ENCODE measurements at places on chromosomes 3 and 15.

DNA sequence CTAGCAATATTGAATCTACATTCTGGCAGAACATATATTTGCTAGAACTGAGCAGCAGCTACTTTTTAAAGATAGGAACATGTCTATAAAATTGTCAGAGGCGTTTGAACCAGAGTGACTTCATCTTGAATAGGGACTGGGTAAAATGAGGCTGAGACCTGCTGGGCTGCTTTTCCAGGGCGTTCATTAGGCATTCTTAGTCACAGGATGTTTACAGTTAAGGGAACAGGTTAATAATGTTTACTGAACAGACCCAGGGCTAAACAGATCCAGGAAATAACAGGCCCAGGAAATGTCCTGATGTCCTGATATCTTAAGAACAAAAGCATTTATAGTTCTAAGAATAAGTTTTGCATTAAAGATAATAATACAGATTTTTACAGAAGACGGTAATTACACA, 34.5 kb upstream of the B3GALNT1 start:
- no peaks in the 10 kb centered on the region for H3K36me3 ChIP-seq
- no peak overlapping the region for H3K27ac ChIP-seq
- H3K4me1 ChIP-seq, result no peaks in the 10 kb centered on the region
- no peak overlapping the region for H3K4me3 ChIP-seq
- no peaks in the 10 kb centered on the region for H3K27me3 ChIP-seq

DNA sequence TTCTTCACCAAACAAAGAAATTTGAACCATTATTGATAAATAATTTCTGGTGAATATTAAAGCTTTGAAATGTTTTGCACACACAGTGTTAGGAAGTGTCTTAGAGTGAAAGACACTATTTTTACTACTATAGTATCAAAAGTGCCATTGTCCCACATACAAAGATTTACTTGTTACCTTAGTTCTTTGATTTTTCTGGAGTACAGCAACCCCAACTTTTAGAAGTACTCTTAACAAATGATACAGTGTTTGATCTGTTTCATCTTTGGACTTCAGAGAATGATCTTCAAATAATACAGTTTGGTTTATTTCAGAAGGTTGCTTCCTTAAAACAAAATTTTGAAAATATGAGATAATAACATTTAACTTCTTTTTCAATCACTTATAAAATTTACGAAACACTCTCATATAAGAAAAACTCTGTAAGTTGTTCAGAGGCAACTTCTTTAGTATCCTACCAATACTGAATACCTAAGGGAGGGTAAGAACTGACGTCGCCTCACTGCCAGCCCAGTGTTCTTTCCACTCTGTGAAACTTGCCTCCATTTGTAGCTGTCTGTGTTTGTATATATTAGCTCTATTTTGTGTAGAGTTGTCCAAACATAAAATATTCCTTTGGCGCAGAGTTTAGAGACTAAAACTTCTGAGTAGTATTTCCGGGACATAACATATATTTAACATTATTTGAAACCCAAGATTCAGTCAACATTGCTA, 464.2 kb downstream of the LPP start:
- H3K4me3 ChIP-seq, result no peak overlapping the region
- H3K27me3 ChIP-seq, result no peaks in the 10 kb centered on the region
- H3K4me1 ChIP-seq, result no peaks in the 10 kb centered on the region
- no peak for DNase-seq
- H3K36me3 ChIP-seq, result no peaks in the 10 kb centered on the region

DNA sequence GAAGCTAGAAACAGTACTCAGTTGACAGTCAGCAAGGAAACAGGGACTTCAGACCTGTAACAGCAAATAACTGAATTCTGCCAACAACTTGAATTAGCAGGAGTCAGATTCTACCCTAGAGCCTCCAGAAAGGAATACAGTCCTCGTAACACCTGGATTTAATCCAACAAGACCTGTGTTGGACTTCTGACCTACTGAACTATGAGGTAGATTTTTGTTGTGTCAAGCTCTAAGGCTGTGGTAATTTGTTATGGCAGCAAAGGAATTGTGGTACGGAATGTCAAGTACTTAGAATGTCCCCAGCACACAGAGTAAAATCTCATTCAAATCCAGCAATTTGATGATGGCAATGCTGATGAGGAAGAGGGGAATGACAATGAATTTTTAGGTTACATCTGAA, 234.1 kb downstream of the LRRN1 start:
- no peaks in the 10 kb centered on the region for H3K4me1 ChIP-seq
- no peaks in the 10 kb centered on the region for H3K36me3 ChIP-seq
- H3K27ac ChIP-seq, result no peak overlapping the region
- H3K4me3 ChIP-seq, result no peak overlapping the region
- DNase-seq, result no peak

GRCh38 chr3:47614788-47615187, 36.1 kb upstream of the CSPG5 start:
- DNase-seq, result no peak
- no peak overlapping the region for H3K4me3 ChIP-seq
- peaks cover 79% of the 10 kb centered on the region for H3K36me3 ChIP-seq
- H3K27me3 ChIP-seq, result no peaks in the 10 kb centered on the region
- H3K27ac ChIP-seq, result no peak overlapping the region

DNA sequence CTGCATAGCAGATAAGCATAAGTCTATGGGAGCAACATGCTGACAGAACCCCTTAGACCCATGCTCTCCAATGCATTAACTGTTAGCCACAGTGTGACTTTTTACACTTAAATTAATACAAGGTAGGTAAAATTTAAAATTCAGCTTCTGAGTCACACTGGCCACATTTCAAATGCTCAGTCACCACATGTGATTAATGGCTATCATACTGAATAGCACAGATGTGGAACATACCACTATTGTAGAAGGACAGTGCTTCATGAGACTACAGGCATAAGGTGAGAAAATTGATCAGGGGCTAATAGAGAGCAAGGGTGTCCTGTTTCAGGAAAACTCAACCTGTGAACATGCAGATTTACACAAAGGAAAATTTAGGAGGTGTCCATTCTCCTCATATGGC, 357.0 kb upstream of the SEMA6D start:
- peaks cover 3% of the 10 kb centered on the region for H3K4me1 ChIP-seq
- no peaks in the 10 kb centered on the region for H3K27me3 ChIP-seq
- no peak overlapping the region for H3K27ac ChIP-seq
- no peaks in the 10 kb centered on the region for H3K36me3 ChIP-seq
- no peak overlapping the region for H3K4me3 ChIP-seq

GRCh38 chr3:124174476-124174875, 182.6 kb upstream of the ROPN1 start:
- no peaks in the 10 kb centered on the region for H3K27me3 ChIP-seq
- no peaks in the 10 kb centered on the region for H3K4me1 ChIP-seq
- no peak for DNase-seq
- no peak overlapping the region for H3K27ac ChIP-seq
- H3K36me3 ChIP-seq, result no peaks in the 10 kb centered on the region
- H3K4me3 ChIP-seq, result no peak overlapping the region

DNA sequence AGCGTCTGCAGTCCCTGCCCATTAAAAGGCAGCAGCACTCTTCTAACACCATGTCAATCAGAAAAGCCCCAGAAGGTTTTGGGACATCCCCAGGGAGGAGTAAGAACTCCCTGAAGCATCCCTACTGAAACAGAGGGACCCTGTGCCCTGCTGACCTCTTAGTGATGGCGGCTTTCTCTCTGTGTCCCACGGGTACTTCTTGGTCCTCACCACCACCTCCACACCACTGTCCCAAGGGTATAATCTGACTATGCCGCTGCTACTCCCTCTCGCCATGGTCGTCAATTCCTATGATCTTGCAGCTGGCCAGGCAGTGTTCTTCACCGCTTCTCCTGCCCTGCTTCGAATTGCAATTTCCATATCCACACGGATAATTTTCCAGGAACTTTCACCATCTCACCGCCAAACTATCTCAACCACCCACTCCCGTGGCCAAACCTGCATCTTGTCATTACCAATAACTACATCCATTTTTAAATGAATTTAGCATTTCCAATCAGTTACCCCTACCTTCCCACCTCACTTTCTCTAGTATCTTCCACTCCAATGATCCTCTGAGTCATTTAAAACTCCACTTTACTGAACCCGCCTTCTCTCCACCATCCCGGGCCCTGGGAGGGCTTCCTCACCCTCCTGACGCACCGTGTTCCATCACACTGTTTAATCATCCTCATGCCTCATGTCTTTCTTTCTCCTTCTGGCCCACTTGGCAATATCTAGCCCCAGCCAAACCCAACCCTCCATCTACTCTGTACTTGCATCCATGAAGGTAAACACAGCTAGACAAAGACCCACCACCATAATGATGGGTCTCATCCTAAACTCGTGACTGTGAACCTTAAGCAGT, 23.7 kb downstream of the PRR23E start:
- H3K4me3 ChIP-seq, result no peak overlapping the region
- H3K27ac ChIP-seq, result peak overlapping the region; percentile 54
- H3K27me3 ChIP-seq, result no peaks in the 10 kb centered on the region

DNA sequence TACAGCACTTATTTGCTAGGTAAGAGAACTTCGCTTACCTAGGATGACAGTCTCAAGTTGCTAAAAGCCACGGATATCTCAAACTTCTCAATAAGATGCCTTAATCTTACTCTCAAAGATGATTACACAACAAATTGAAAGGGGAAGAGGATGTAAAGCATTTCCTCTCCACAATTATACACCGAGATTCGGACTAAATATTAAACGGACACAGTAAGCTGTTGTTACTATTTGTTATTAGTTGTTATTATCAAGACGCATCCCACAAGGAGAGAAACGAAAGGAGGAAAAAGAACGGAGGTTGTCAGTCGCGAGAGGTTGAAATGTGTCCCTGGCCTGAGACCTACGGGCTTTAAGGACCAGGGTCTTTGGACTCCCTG, 660 bp downstream of the ZNF106 start:
- peaks cover 16% of the 10 kb centered on the region for H3K36me3 ChIP-seq
- no peaks in the 10 kb centered on the region for H3K27me3 ChIP-seq
- peak overlapping the region; percentile 84 for H3K4me3 ChIP-seq

- H3K36me3 ChIP-seq, result no peaks in the 10 kb centered on the region
- H3K4me3 ChIP-seq, result no peak overlapping the region
- no peaks in the 10 kb centered on the region for H3K4me1 ChIP-seq
- no peak overlapping the region for H3K27ac ChIP-seq
- DNase-seq, result no peak
Measured at GRCh38 chr3:127399154-127399553, 111.3 kb upstream of the PRR20G start.

DNA sequence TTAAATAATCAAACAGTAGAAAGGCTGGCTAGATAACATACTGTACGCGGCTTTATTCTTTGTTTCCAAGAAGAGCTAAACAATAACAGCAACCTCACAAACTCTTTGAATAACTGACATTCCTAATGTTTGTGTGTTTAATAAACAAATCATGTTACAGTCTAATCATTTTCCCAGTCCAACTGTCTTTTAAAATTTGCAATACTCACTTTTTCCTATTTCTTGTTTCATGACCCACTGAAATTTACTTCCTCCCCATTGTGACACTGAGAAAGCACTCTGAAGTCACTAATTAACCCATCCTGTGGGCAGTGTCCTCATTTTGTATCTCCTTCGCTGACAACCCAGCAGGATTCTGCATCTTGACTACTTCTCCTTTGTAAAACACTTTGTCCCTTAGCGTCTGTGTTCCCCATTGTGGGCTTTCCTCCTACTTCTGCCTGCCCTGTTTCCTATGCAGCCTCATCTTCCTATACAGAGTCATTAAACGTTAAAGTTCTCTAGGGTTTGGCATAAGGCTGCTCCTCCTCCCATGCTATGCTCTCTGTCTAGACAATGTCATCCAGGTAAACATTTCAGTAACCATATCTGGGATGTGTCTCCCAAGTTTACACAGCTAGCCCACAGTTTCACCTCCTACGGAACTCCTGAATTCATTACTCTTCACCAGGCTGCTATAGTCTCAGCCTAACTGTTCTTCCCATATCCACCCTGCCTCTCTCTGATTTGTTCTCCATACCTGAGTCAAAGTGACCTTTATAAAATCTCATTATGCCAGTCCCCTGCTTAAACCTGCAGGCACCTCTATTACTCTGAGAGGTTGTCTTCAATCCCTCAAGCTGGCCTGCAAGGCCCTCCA, 148.9 kb downstream of the GREM1 start:
- H3K4me3 ChIP-seq, result no peak overlapping the region

DNA sequence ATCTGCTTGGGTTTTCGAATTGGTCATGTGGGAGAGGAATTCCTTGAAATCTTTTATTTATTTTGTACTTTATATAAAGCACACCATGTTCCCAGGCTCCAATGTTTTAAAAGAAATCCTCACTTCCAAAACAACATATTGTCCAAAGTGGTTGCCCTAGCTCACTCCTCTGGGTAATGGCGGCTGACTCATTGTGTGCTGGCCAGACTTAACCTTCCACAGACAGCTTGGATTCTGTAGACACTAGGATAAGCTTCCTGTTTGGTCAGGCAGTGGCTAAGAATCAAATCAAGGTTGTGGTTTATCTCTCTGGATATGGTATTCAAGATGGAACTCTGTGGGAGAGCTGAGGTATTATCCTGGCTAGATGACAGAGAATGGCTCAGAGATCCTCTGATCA, 55.8 kb upstream of the FAM98B start:
- H3K27ac ChIP-seq, result peak overlapping the region; percentile 71
- H3K27me3 ChIP-seq, result no peaks in the 10 kb centered on the region
- no peaks in the 10 kb centered on the region for H3K36me3 ChIP-seq
- peaks cover 11% of the 10 kb centered on the region for H3K4me1 ChIP-seq
- no peak for DNase-seq
- no peak overlapping the region for H3K4me3 ChIP-seq

DNA sequence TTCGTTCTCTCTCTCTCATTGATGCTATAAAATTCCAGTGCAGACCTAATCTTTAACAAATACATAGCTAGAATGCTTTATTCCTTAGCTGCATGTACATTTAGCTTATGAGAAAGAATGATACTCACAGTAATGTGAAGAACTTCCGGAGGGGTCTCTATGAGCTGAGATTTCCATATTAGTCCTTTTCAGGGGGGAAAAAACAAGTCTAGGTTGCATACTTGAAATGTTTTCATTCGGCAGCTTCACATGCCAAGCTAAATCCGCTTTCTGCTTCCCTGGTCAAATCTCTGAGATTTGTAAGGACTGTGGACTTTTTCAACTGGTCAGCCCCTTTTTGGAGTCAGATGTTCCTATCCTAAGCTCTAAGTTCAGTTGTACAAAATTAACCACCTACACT, 111.5 kb upstream of the COL8A1 start:
- H3K27ac ChIP-seq, result no peak overlapping the region
- H3K36me3 ChIP-seq, result 0 out of 2 replicates have a peak, but pooled peaks cover 3% of the 10 kb centered on the region
- H3K4me3 ChIP-seq, result no peak overlapping the region
- H3K4me1 ChIP-seq, result no peaks in the 10 kb centered on the region

GRCh38 chr3:72907731-72908620, 20.1 kb downstream of the GXYLT2 start:
- H3K27ac ChIP-seq, result no peak overlapping the region
- H3K27me3 ChIP-seq, result no peaks in the 10 kb centered on the region
- H3K4me3 ChIP-seq, result no peak overlapping the region
- DNase-seq, result no peak
- no peaks in the 10 kb centered on the region for H3K36me3 ChIP-seq

GRCh38 chr15:45849136-45849535, 214.3 kb downstream of the SQOR start:
- no peaks in the 10 kb centered on the region for H3K27me3 ChIP-seq
- no peak overlapping the region for H3K4me3 ChIP-seq
- H3K36me3 ChIP-seq, result no peaks in the 10 kb centered on the region
- H3K4me1 ChIP-seq, result no peaks in the 10 kb centered on the region
- H3K27ac ChIP-seq, result no peak overlapping the region
